GM06990 (cell line): ENCODE measurements at places on chromosomes 2 and 18.

DNA sequence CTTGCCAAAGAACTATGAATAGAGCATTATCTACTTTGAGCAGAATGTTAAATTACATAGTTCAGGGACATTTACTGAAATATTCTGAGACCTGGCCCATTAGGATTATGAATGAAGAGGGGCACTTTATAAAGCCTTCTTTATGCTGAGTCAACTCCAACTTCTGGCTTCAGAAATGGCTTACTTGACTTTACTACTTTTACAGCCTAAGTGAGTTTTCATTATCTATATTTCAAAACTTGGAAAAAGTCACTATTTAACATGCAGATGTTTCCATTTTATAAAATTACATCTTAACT, 37.7 kb downstream of the SESTD1 start:
- no peak for DNase-seq

DNA sequence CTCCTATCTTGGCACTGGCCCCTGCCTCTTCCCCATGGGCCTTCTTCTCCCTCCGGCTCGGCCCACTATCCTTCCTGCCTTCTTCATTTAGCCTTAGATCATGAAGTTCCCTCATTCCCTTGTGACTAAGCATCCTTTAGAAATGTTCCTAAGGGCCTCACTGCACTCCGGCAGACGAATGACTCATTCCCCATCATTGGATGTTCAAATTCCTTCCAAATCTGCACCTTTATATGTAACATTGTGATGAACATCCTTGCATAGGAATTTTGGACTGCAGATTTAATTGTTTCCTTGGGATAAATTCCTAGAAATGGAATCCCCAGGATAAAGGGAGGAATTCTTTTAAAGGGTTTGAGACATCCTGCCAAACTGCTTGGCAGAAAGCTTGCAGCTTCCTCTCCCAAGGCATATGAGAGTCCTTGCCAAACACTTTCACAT, 19.0 kb downstream of the CRACDL start:
- DNase-seq: no peak

DNA sequence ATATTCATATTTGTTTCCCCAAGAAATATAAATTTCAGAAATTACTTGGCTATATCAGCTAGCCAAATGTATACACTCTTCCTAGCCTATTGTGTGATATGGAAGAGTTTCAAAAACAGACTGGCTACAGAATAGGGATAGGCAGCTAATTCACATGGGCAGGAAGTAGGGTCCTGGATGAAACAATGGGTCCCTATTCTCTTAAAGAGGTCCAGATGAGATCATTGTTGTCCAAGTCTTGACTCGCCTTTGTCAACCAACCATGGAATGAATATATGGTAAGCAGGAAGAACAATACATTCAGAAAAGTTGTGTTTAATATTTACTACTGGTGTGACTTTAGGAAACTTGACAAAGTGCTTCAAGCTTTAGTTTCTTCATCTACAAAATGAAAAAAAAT, 319.9 kb downstream of the NBAS start:
- no peak for DNase-seq

DNA sequence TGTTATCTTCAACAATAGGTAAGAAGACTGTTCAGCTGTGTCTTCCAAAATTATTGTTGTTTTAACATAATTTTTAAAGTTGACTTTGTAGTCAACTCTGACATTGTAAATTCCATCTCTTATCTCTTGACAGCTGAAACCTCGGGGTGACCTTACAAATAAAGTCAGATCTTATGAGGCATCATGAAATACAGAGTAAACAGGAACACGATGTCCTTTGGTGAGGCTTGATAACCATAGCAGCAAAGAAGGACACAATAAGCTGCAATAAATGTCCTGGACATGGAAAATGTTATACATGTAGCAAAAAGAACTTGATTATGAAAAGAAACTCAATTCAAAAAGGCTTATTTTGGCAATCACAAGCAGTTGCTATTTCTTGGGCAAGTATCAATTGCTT, 618.9 kb upstream of the SLC39A10 start:
- DNase-seq: no peak

DNA sequence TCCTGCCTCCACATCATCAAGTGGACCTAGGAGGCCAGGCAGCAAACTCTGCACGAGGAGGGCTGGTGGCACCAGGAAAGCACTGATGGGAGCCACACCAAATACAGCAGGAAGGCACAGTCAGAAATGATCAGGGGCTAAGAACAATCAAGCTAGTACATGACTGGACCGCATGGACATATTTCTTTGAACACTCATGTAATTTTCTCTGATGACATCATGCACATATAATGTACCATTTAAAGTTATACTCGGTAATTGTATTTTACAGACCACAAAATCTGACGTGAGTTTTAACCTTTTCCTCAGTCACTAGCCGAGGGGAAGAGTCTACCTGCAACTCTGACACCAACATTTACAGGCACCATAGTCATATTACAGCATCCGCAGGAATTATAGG, 76.7 kb downstream of the XDH start:
- DNase-seq: no peak

- no peak for DNase-seq
Measured at GRCh38 chr18:58135701-58136331, 91.8 kb downstream of the NEDD4L start.

GRCh38 chr18:7273301-7273921, 42.5 kb downstream of the LRRC30 start:
- DNase-seq: no peak
